ENCODE measurements at places on chromosomes 12 and 14.

GRCh38 chr12:42119085-42119633 lies 25.5 kb downstream of the GXYLT1 start:
- H3K27ac ChIP-seq: peak overlapping the region; percentile 73
- H3K36me3 ChIP-seq: peaks cover 28% of the 10 kb centered on the region
- no peak overlapping the region for H3K4me3 ChIP-seq

DNA sequence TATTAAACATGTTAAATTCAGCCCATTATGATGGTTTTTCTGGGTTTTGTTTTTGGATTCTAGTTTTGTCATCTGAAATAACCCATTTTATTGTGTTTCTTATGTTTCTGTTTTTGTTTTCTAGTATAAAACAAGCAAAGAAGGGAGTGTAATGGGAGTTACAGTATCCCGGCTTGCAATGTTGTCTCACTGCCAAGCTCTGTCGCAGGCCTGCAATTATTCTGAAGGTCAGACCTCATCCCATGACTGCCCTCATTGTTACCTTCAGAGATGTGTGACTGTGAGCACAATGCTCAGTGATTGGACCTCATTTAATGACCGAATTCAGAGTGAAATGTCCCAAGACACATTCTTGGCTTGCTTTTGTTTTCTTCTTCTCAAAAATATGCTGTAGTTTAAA lies 73.0 kb upstream of the ATF1 start:
- H3K27ac ChIP-seq: peak overlapping the region; percentile 74

DNA sequence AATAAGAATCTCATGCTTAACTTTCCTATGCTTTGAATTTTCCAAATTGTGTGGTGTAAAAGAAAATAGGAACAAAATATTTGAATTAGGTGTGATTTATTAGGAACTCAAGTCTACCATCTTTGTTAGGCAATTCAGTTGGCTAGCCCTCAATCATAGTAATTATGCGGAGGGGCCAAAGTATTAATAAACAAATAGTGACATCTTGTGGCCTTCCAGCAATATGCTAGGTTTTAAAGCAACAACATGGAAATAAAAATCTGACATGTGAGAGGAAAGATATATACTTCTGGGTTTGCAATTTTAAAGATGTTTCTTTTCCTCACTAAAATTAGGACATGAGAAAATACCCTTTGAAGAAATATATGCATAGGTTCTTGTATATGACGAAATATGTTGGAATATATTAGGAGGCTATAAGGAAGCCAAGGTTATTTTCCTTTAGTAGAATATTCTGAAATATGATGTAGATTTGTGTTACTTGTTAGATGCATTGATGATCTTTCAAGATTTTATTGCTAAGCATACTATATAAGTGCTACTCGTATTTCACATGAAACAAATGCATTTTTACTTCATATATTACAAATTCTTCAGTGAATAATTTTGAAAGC lies 200.4 kb downstream of the PTPRO start:
- no peaks in the 10 kb centered on the region for H3K36me3 ChIP-seq
- no peak overlapping the region for H3K4me3 ChIP-seq
- H3K4me1 ChIP-seq: peaks cover 9% of the 10 kb centered on the region
- no peak overlapping the region for H3K27ac ChIP-seq
- H3K27me3 ChIP-seq: peaks cover 11% of the 10 kb centered on the region

DNA sequence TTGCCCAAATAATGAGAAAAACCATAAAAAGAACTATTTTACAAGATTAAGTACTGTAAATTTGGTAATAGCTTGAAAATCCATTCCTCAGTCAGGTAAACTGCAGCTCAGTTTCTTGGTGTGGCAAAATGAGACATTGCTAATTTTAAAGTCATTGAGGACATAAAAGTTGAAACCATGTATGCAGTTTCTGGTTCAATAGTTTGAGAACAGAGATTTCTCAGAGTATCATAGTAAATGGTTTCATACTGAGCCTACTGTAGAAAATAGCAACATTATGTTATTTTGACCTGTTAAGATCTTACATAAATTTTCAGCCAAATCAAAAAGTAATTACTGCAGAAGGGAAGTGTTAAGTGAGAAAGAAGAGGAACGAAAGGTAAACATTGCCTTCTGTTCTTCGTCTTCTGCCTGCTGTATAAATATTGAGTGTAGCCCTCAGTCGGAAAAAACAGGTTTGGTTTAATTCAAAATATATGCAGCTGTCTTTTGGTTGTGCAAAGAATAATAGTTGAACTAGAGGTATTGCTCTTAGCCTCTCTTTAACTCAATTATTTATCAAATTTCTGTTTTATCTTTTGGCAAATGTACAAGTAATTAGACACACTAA lies 119.6 kb downstream of the SYNE2 start:
- peaks cover 17% of the 10 kb centered on the region for H3K36me3 ChIP-seq
- no peak for DNase-seq
- H3K27ac ChIP-seq: no peak overlapping the region

DNA sequence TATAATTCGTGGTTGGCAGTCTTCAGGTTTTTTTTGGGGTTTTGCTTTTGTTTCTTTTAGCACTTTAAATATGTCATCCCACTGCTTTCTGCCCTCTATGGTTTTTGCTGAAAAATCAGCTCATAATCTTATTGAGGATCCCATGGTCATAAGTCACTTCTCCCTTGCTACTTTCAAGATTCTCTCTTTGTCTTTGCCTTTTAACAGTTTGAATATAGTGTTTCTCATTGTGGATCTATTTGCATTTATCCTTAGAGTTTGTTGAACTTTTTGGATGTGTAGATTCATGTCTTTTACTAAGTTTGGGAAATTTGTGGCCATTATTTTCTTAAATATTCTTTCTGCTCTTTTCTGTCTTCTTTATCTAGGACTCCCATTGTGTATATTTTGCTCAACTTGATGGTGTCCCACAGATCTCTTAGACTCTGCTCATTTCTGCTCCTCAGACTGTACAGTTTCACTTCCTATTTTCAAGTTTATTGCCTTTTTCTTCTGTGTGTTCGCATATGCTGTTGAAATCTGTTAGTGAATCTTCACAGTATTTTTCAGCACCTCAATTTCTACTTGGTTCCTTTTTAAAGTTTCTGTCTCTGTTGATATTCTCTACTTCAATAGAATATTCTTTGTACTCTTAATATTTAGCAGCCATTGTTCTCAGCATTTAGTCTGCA lies 70.8 kb downstream of the WNK1 start:
- no peak for DNase-seq
- H3K4me1 ChIP-seq: no peaks in the 10 kb centered on the region
- no peak overlapping the region for H3K27ac ChIP-seq

DNA sequence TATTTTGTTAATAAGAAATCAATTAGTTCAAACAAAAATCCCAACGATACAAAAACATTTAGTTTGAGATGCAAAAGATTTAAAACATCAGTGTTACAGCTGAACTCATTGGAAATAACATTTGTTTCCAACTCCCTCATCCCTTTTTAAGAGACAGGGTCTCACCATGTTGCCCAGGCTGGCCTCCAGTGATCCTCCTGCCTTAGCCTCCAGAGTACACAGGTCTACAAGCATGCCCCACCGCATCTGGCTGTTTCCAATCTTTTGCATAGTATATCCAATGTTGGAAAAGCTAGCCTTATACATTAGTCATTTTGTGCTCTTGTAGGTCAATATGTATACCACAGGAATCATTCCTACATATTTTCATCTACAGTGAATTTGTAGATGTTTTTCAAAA lies 11.5 kb downstream of the RSRC2 start:
- DNase-seq: no peak
- H3K27me3 ChIP-seq: no peaks in the 10 kb centered on the region
- H3K27ac ChIP-seq: no peak overlapping the region
- no peaks in the 10 kb centered on the region for H3K4me1 ChIP-seq
- no peak overlapping the region for H3K4me3 ChIP-seq
- H3K36me3 ChIP-seq: peaks cover 29% of the 10 kb centered on the region

- H3K27me3 ChIP-seq: peaks cover 16% of the 10 kb centered on the region
- no peak overlapping the region for H3K27ac ChIP-seq
- DNase-seq: no peak
- no peaks in the 10 kb centered on the region for H3K36me3 ChIP-seq
- peaks cover 10% of the 10 kb centered on the region for H3K4me1 ChIP-seq
- no peak overlapping the region for H3K4me3 ChIP-seq
Measured at GRCh38 chr12:6214633-6215032, 14.4 kb downstream of the CD9 start.

- H3K27me3 ChIP-seq: no peaks in the 10 kb centered on the region
- H3K4me3 ChIP-seq: peak overlapping the region; percentile 2
- peaks cover 7% of the 10 kb centered on the region for H3K36me3 ChIP-seq
Measured at GRCh38 chr12:28460420-28461130, 270.3 kb downstream of the CCDC91 start.

DNA sequence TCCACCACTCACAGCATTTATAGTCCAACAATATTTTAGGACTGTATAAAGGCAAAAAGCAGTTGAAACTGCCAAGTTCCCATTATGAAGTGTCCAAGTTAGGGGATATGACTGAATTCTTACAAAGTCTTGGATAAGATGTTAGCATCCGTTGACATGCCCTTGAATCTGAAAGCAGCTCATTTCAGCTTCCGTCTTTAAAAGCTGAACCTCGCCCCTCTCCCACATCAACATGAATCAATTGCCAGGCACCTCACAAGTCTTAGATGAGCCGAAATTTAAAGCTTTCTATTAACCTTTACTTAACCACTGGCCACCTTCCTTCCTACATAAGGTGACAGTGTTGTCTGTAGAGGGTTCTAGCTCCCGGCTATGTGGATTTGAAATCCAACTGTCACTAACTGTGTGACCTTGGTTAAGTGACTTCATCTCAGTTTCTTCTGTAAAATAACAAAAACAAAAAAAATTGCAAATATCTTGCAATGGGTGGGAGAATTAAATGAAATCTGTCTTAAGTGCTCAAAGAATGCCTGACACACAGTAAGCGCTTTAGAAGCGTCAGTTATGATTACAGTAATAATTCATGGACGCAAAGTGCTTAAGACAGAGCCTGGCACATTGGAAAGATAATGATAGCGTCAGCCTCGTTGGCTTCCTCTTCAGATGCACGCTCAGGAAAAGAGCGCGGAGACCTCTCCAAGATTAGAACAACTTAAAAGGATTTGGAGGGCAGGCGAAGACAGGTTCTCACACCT lies 1.2 kb downstream of the PPP1CC start:
- H3K27ac ChIP-seq: peak overlapping the region; percentile 97
- H3K27me3 ChIP-seq: no peaks in the 10 kb centered on the region
- peaks cover 55% of the 10 kb centered on the region for H3K4me1 ChIP-seq
- no peaks in the 10 kb centered on the region for H3K36me3 ChIP-seq
- H3K4me3 ChIP-seq: peak overlapping the region; percentile 99

DNA sequence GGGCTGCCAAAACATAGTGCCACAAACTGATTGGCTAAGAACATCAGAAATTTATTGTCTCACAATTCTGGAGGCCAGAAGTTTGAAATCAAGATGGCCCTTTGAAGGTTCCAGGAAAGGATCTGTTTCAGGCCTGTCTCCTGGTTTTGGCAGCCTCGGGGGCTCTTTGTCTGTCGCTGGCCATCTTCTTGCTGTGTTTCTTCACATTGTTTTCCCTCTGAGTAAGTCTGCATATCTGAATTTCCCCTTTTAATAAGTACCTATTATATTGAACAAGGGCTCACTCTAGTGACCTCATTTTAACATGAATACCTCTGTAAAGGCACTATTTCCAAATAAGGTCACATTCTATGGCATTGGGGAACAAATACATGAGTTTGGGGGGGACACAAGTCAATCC lies 467.1 kb upstream of the MGAT4C start:
- no peaks in the 10 kb centered on the region for H3K27me3 ChIP-seq
- no peak overlapping the region for H3K4me3 ChIP-seq
- no peaks in the 10 kb centered on the region for H3K4me1 ChIP-seq

- H3K27ac ChIP-seq: no peak overlapping the region
- DNase-seq: no peak
- no peaks in the 10 kb centered on the region for H3K36me3 ChIP-seq
- H3K27me3 ChIP-seq: no peaks in the 10 kb centered on the region
- peaks cover 6% of the 10 kb centered on the region for H3K4me1 ChIP-seq
Measured at GRCh38 chr12:69578283-69578682, 7.0 kb upstream of the CCT2 start.

- peaks cover 4% of the 10 kb centered on the region for H3K36me3 ChIP-seq
- no peak for DNase-seq
- no peak overlapping the region for H3K4me3 ChIP-seq
- no peaks in the 10 kb centered on the region for H3K27me3 ChIP-seq
- H3K27ac ChIP-seq: peak overlapping the region; percentile 40
- H3K4me1 ChIP-seq: no peaks in the 10 kb centered on the region
Measured at GRCh38 chr14:91282954-91283645, 38.6 kb upstream of the GPR68 start.

GRCh38 chr12:54991161-54991990 lies 6.8 kb upstream of the TESPA1 start:
- H3K27ac ChIP-seq: no peak overlapping the region
- H3K36me3 ChIP-seq: no peaks in the 10 kb centered on the region
- H3K4me3 ChIP-seq: no peak overlapping the region
- DNase-seq: no peak
- peaks cover 2% of the 10 kb centered on the region for H3K27me3 ChIP-seq

- no peaks in the 10 kb centered on the region for H3K36me3 ChIP-seq
- DNase-seq: no peak
- no peak overlapping the region for H3K4me3 ChIP-seq
- peaks cover 3% of the 10 kb centered on the region for H3K27me3 ChIP-seq
- no peak overlapping the region for H3K27ac ChIP-seq
- H3K4me1 ChIP-seq: peaks cover 13% of the 10 kb centered on the region
Measured at GRCh38 chr12:106910202-106910601, 45.5 kb upstream of the TMEM263 start.

DNA sequence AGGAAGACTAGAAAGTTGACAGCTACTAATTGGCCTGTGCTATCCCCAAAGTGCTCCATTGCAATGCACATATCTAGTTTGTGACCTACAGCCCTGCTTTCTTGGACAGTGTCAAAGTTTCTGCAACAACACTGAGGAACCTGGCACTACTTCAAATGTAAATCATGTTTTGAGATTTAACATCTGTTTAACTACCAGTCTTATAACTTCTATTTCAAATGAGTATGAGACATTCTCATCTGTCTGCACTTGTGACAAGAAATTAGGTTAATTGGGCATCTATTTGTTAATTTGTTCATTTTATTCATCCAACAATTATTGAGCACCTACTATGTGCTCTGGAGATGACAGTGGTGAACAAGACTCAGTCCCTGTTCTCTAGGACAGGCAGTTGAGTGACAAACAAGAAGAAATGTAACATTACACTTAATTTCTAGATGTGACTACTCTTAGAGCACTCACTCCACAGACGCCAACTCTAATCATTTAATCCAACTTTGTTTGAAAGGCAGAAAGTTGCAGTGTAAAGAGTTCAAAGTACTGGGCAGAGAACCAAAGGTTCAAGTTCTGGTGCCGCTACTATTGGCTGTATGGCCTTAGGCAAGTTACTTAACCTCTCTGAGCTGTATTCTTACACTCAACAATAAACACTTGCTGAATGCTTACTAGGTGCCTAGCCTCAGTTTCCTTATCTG lies 74.8 kb downstream of the HECTD4 start:
- H3K36me3 ChIP-seq: peaks cover 10% of the 10 kb centered on the region
- H3K4me1 ChIP-seq: peaks cover 6% of the 10 kb centered on the region
- H3K27ac ChIP-seq: no peak overlapping the region
- no peak for DNase-seq

Data from neural crest cell (in vitro differentiated cells).